ENCODE measurements at places on chromosomes 13 and 19. TPM values are rescaled to one million over a fixed set of nuclear protein-coding genes. Genes with fewer than 3 reads are reported as not detected.
A peak's percentile ranks its signal among the peaks of the same experiment; 100 is the strongest.

DNA sequence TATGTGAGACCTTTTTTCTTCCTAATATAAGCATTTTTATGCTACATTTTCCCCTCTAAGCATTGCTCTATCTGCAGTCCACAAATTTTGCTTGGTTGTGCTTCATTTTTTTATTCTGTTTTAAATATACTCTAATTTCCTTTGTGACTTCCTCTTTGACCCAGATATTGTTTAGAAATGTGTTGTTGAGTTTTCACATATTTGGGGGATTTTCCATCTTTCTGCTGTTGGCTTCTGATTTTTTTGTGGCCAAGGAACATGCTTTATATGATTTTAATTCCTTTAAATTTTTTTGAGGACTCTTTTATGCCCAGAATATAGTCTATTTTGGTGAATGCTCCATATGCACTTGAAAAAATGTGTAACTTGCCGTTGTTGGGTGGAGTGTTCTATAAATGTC is 22.9 kb downstream of the UBAC2 start:
- DNase-seq, result no peak

Gene ADGRE1
- total RNA-seq, result not detected

Gene DCT
- under 0.01 TPM for total RNA-seq

Gene CEACAM21
- total RNA-seq, result not detected

- DNase-seq, result peak; percentile 35
Measured at GRCh38 chr13:39603424-39603947, 493 bp upstream of the LHFPL6 start.

- DNase-seq, result no peak
Measured at GRCh38 chr19:18450021-18450930, 12.3 kb upstream of the ISYNA1 start.

- DNase-seq, result peak; percentile 45
Measured at GRCh38 chr13:43522788-43523187, 264.0 kb downstream of the ENOX1 start.

DNA sequence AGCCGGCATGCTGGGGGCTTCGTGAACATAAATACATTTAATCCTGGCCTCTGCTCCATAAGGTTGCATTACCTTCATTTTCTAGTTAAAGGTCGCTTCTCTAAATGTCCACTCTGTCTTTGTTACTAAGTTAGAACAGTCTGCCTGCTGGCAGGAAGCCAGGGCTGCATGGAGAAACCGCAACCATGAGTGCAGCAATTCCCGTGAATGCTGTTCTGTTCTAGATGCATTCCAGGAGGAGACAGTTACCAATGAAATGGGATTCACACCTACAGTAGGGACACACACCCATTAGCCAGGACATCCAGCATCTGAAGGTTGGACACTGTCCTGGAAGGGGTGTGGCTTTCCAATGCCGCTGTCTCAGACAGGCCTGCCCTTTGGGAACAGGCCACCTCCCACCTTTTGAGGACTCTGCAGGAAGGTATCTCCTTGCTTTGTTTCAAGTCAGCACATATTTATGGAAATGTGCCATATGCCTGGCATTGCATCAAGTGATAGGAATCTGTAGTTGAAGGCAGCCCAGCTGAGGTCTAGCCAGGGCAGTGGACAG is 129.7 kb downstream of the SLC7A1 start:
- DNase-seq, result peak; percentile 54

- no peak for DNase-seq
Measured at GRCh38 chr13:43295825-43296564, 272.6 kb downstream of the DNAJC15 start.

DNA sequence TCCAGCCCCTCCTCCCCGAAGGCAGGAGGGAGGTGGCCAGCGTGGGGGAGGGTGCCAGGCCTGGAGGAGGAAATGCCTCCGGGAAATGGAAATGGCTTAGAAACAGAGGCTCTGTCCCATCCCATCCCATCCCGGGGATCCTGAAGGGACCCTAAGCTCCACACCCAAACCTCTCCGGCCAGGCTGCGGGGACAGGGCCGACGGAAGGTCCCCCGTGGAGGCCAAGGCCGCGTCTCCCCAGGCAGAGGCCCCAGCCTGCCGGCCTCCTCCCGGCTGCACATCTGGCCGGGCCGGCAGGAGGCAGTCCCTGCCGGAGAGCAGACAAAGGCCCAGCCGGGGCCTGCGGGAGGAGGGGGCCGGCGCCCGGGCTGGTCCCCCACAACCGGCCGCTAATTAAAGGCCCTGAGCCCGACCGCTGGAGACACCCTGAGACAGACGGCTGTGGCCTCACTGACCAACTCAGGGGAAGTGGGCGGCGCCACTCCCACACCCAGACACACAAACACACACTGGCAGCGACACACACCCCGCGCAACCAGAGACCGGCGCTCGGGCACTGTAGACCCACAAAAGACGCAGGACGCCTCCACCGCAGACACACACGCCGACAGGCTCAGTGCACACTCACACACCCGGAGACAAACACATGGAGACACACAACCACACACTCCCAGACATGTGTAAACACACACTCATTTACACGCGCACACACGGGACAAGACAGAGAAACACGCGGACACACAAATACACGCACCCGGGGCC is 1.1 kb downstream of the ADAMTS10 start:
- DNase-seq, result peak; percentile 60

Gene IL11
- 1.6 TPM for total RNA-seq

- DNase-seq, result no peak
Measured at GRCh38 chr13:27960362-27961226, 8.5 kb downstream of the CDX2 start.

Gene CRYL1
- total RNA-seq, result 21.3 TPM

Gene LGALS14
- not detected for total RNA-seq

Gene MED4
- 22.9 TPM for total RNA-seq

DNA sequence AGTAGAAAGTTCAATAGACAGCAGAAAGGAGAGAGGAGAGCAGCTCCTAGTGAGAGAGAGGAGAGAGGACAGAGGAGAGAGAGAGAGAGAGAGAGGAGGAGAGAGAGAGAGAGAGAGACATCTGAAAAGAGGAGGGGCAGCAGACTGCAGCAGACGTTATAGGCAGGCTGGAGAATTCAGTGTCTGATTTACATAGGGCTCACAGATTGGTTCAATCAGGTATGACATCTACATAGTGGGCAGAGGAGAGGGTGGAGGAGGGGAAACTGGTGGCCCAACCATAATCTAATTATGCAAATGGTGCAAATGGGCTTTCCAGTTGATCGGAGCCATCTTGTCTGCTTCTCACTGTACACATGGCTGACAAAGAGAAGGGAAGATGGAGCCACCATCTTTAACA is 221.3 kb upstream of the TRPC4 start:
- DNase-seq, result no peak

GRCh38 chr13:113143466-113144254 is 14.8 kb upstream of the PROZ start:
- DNase-seq, result no peak

GRCh38 chr13:98504029-98504351 is 72.9 kb downstream of the STK24 start:
- no peak for DNase-seq

- DNase-seq, result no peak
Measured at GRCh38 chr13:99690426-99691174, 189.3 kb downstream of the TM9SF2 start.

DNA sequence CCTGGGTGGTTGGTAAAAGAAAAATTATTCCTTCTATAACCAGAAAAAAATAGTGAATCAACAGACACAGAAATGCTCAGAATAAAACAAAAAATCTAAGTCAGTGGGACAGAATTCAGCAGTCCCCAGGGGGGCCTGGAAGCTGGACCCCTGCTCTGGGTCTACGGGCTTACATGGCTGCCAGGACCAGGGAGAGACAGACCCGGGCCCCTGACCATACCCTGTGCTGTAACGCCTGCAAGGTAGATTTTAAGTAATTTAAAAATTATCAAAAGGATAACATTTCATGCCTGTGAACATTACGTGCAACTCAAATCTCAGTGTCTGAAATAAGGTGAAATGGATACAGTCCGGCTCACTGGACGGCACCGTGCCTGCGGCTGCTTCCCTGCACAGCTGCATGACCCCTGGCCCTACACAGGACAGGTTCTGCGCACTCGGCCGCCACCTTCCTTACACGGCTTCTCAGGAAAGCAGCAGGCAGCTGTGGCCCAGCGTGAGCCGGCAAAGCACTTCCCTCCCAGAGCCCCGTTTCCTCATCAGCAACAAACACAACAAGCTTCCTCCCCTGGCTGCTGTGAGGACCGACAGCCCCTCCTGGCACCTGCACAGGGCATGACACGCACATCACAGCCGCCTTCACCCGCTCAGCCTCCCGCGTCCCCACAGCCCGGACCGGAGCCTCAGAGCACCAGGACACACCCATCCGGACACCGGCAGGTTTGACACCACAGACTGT is 22.2 kb downstream of the RASA3 start:
- DNase-seq, result no peak

Gene PROZ
- not detected for total RNA-seq

- DNase-seq, result no peak
Measured at GRCh38 chr13:112983428-112984196, 14.6 kb downstream of the MCF2L start.

Gene NALCN
- total RNA-seq, result 3.1 TPM

DNA sequence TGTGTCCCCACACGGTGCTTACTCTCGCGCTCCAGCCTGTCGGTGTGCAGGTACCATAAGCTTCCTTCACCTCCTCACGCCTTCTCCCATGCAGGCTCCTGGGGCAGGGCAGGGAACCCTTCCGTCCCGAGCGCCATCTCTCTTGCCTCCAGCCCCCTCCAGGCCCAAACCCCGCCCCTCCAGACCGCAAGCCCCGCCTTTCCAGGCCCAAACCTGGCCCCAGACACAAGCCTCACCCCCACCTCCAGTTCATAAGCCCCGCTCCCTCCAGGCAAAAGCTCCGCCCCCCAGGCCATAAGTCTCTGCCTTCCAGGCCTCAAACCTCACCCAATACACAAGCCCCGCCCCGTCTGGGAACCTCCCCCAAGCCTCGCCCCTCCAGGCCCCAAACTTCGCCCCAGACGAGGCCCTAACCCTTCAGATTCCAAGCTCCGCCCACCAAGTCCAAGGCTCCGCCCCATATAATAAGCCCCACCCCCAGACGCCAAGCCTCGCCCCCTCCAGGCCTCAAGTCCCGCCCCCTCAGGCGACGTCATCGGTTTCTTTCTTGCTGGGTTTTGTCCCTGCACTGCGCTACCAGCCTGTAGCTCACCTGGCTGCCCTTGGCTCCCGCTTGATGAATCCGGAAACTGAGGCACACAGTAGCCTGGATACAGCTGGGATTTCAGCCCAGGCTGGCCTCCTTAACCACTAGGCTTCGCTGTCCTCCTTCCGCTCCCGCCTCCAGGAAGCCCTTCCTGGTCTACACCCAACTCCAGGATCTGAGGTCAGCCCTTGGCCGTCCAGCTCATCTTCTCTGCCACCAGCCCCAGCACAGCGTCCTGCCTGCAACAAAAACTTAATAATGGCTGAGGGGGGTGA is 16.1 kb downstream of the MKNK2 start:
- peak; percentile 31 for DNase-seq

Gene DNAJB1
- 54.7 TPM for total RNA-seq

GRCh38 chr19:4933528-4933927 is 24.2 kb downstream of the UHRF1 start:
- peak; percentile 38 for DNase-seq

DNA sequence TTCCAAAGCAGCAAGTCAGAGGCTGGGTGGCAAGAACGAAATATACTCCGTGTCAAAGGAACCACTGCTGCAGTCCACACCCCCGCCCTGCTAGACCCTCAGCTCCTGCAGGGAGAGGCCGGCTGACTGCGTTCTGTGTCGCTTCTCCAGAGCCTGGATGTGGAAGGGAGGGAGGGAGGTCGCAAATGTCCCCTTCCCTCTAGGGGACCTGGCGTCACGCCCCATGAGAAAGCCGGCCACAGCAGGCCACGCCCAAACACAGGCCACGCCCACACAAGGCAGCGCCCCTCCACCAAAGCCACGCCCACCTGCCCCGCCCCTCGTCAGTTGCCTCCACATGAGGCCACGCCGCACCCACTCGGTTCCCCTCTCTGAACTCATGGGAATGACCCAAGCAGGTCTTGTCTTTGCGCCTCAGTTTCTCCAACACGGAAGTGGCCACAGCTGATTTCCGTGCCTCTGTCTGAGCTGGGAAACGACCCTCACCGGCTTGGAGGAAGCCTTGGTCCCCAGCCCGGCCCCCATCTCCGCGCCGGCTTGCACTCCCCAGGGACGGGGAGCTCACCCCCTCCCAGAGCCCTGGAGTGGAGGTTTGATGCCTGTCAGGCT is 38.4 kb upstream of the TCF3 start:
- no peak for DNase-seq

DNA sequence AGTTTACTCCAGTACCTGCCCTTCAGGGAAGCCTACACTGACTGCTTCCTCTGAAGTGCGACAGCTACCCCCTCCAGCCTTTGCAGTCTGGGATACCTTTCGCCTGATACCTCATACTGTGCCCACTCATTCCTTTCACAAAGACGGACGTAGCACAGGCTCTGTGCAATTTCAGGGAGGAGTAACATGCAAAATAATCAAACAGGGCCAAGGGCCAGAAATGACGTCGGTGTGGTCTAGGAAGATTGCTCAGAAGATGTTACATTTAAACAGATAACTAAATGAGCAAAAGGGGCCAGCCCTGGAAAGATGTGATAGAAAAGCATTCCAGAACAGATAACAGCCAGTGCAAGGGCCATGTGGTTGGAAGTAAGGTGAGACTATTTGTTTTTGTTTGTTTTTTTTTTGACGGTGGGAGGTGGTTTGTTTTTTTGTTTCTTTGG is 6.6 kb upstream of the DDX39A start:
- peak; percentile 65 for DNase-seq

DNA sequence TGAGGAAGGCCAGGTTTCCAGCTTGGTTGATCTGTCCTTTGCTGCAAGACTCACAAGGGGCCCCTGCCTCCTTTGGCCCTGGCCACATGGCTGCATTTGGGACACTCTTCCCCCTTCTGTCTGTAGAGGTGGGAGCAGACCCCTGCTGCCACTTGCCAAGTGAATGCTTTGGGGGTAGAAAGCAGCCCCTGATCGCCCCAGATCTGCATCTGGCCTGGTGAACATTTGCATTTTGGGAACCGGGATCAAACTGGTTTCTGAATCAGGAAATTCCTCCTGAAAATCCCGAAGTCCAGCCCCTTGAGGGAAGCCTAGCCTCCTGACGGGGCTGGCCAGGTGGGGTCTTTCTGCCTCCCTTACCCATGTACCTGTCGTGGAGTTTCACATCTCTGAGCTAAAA is 14.9 kb downstream of the DPF1 start:
- DNase-seq, result no peak

DNA sequence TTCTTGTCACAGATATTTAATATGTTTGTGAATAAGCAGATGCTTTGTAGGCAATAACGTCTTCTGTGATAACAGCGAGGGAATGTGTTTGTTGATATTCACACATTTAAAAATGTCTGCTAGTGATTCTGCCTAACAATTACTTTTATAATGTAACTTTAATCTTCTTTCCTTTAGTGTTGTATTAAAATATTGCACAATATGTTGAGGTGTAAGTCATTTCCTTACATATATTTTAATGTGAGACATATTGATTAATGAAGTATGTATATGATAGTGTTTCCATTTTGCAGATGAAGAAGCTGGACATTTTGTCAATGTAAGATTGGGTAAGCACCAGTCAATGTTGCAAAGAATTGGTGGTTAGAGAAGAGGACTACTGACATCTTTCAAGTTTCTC is 324.4 kb downstream of the SLITRK1 start:
- no peak for DNase-seq

- peak; percentile 60 for DNase-seq
Measured at GRCh38 chr13:40639221-40639681, 27.2 kb downstream of the FOXO1 start.
